ENCODE measurements at places on chromosomes 2 and 18.

- DNase-seq, result no peak
Observed at GRCh38 chr2:9991221-9991620, 39.7 kb downstream of the GRHL1 start.

GRCh38 chr2:56770490-56770889, 586.7 kb downstream of the CCDC85A start:
- no peak for DNase-seq

GRCh38 chr2:175003875-175004729, 1.1 kb downstream of the CHN1 start:
- peak; percentile 73 for DNase-seq

DNA sequence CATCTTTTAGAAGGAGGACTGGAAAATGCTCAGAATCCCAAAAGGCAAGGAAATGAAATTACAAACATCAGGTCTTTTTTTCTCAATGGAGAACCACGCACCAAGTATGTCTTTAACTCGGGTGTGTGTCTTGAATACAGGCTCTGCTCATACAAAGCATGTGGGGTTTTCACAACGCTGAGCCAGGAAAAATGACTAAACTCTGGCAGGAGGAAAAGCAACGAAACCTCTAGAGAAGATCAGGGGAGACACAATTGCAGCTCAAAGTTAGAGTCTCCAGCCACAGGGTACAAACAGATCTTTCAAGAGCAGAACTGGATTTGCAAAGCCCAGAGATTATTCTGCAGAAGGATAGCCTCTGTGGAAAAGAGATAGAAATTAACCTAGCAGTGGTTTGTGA, 42.8 kb upstream of the TPO start:
- DNase-seq, result no peak

DNA sequence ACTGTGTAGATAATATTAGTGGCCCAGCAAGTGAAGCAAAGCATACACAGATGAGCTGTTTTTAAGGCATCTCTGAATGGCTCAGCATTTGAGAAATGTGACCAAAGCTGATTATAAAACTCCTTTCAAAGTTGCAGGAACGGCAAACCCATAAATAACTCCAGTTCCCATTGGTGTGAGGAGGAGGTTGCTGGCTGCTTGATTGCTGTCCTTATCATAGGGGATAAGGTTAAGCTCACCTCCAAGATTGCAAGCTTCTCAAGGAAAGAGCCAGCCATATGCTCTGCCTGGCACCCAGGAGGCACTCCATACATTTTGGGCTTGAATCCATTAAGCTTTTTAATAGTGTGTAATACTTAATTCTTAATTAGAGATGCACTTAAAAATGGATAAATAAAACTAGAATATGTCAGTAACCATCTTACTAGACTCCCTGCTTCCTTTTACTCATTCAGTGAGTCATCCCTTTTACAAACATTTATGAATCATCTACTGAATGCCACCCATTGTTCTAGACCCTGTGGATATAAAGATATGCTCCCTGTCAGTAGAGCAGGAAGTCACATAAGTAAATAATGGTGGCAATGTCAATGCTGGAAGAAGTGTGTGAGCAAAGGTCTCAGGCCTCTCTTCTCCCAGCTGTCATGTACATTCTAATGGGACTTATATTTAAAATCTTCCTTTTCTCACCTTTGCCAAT, 99.3 kb downstream of the SPATS2L start:
- no peak for DNase-seq

DNA sequence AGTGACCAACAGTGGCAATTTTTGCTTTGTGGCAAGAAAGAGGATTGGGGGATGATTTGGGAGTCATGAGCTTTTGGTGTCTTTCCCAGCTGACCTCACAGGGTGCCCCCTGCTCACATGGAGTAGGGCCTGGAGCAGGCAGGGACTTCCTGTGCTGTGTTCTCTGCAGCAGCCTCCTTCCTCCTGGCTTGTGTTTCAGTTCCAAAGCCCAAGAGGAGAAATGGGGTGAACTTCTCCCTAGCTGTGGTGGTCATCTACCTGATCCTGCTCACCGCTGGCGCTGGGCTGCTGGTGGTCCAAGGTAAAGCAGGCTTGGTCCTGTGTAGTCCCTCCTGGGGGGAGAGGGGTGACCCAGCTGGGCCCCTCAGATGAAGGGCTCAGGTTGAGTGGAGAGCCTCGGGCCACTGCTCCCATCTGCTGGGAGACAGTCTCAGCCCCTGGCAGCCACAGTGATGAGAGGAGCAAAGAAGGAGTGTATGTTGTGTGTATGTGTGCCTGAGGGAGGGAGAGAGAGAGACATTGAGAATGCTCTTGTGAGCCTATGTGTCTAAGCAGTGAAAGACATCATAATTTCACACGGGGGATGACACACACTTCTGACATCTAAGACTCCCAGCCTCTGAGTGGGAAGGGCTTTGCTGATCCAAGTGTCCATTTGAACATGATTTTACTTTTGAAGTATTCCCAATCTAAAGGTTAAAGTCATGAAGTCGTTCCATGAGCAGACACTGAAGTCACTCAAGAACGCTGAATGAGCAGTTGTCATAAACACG, 27.2 kb downstream of the MARCO start:
- DNase-seq, result no peak

GRCh38 chr2:241999184-241999583, 129.7 kb downstream of the RTP5 start:
- DNase-seq, result no peak

DNA sequence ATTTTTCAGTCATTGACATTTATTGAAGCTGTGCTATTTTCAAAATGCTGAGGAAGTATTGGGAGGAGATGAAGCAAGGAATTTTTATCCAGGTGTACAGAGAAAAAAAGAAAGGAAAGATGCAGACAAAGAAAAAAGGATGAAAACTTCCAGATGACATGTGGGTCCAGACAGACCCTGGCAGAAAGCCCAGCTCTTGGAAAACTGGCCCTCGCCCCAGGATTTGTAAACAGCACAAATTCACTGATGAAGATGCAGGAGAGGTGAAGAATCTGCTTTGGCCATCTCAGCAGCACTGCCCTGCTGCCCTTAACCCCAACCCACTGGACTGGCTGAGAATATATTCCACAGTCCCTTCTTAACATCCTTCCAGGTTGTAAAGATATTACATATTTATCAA, 12.5 kb downstream of the TACR1 start:
- DNase-seq, result peak; percentile 39

DNA sequence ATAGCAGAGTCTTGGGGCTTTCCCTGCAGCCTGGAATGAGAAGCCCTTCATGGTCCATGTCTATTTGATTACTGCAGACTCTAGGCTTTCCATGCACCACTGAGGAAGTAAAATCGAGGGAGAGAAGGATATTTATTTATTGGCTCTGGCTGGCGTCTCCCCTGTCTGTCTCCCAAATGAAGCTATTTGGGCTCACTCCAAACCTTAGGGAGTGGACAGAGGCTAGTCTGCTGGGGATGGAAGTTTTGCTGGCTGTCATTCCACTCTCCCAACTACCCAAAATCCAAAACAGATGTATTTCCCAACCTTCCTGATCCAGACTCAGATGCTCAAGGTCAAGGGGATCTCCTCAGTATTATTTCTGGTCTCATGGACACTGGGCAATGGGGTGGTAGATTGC, 33.7 kb downstream of the TMEM17 start:
- DNase-seq, result no peak

GRCh38 chr2:158497486-158497885, 40.7 kb downstream of the PKP4 start:
- no peak for DNase-seq

All from NCI-H2171 treated with DMSO at 0.1 percent for 48 hours (cell line).